ENCODE measurements at places on chromosomes 11 and 22.

GRCh38 chr11:119854521-119854920 lies 125.5 kb upstream of the NECTIN1 start:
- DNase-seq, result no peak

DNA sequence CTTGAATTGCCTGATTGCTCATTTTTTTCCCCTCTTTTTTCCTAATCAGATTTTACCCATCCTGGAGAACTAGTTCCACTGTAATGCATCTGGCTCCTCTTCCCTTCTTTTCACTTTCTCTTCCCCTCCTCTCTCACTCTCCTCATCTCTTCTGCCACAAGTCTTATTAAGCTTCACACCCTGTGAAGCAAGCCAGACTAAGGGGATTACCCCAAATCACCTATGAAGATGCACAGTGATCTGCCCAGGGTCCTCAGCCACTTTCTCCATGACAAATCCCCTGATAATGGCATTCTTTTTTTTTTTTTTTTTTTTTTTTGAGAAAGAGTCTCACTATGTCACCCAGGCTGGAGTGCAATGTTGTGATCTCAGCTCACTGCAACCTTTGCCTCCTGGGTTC lies 11.2 kb downstream of the UBASH3B start:
- no peak for DNase-seq

GRCh38 chr22:47221840-47222615 lies 459.6 kb downstream of the TBC1D22A start:
- DNase-seq, result no peak

- DNase-seq, result no peak
Measured at GRCh38 chr11:23143022-23143421, 282.7 kb upstream of the CCDC179 start.

GRCh38 chr11:70230840-70231710 lies 28.0 kb downstream of the FADD start:
- DNase-seq, result no peak

GRCh38 chr11:115707180-115707905 lies 203.1 kb upstream of the CADM1 start:
- DNase-seq, result no peak

- no peak for DNase-seq
Measured at GRCh38 chr22:27022274-27022895, 365.0 kb downstream of the MIAT start.

DNA sequence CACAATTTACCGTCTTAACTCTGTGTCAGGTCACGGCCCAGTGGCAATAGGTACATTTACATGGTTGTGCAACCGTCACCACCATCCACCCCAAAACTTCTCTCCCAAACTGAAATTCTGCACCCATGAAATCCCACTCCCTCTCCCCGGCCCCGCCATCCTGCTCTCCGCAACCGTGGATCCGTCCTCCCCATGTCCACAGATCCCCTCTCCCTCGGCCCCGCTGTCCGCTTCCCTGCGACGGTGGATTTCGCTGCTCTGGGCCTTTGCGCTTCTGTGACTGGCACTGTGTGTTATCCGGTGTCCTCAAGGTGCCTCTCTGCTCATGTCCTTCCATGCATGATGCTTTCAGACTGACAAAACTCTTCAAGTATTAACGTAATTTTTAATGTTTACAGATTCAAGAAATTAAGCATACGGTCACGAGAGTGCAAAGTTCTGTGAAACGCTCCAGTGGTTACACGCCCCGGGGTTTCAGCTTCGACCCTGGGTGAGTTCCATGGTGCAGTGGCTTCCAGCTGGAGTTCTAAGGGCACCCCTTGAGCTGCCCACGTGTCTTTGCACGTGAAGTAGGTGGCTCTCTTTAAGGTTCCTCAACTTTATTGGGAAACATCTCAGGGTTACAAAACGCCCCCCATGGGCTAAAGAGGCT lies 76.4 kb downstream of the KCNQ1 start:
- DNase-seq, result peak; percentile 9

- no peak for DNase-seq
Measured at GRCh38 chr11:93054881-93055280, 85.4 kb downstream of the MTNR1B start.

DNA sequence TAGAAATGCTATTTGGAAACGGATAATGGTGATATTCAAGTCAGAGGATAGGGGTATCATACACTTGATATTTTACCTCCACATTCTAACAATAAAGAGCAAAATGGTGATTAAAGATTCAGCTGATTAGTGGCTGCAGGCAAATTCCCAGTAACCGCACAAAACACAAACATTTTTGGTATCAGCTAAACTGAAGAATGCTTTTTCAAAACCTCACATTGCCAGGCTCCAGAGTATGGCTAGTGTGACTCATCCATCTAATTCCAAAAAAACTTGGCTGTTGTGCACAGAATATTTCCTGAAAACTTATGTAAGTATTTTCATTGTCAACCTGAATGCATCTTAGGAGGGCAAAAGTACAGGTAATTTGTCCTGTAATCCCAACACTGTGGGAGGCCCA lies 10.9 kb downstream of the SRPRA start:
- no peak for DNase-seq

- DNase-seq, result no peak
Measured at GRCh38 chr11:106625566-106625965, 392.7 kb downstream of the GUCY1A2 start.

GRCh38 chr11:130389335-130389935 lies 39.0 kb downstream of the ADAMTS8 start:
- DNase-seq, result peak; percentile 76

- DNase-seq, result no peak
Measured at GRCh38 chr11:59199546-59200422, 12.9 kb downstream of the MPEG1 start.

DNA sequence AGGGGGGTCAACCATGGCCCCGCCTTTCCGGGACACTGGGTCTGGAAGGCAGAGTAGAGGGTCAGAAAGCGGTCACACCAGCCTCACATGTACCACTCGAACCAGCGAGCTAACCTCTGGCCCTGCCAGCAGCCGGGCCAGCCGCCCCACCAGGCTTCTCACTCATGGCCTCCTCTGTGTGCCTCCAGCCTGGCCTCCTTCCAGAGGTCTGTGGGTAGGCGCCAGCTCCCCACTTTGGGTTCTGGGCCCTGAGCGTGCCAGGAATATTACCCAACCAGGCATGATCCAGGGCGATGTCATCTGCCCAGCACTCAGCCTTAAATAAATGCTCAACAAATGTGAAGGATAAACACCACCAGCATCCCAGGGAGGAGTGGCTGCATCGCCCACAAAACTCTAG lies 5.8 kb downstream of the SCUBE1 start:
- DNase-seq, result peak; percentile 25

DNA sequence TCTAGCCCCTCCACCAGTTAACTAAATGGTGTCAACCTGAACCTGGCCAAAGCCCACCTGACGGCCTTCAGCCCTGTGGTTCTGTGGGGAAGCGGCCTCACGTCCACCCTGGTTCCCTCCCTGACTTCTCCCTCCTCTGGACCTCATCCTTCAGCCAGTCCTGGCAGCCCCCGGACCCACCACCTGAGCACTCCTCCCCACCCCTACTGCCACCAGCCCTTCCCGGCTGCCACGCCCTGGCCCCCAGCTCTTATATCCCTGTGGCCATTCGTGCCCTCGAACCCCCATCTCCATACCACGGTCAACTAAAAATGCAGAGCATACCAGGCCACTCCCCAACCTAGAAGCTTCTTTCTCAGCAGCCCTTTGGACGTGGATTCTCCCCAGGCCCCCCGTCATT lies 4.2 kb upstream of the MDK start:
- DNase-seq, result no peak

DNA sequence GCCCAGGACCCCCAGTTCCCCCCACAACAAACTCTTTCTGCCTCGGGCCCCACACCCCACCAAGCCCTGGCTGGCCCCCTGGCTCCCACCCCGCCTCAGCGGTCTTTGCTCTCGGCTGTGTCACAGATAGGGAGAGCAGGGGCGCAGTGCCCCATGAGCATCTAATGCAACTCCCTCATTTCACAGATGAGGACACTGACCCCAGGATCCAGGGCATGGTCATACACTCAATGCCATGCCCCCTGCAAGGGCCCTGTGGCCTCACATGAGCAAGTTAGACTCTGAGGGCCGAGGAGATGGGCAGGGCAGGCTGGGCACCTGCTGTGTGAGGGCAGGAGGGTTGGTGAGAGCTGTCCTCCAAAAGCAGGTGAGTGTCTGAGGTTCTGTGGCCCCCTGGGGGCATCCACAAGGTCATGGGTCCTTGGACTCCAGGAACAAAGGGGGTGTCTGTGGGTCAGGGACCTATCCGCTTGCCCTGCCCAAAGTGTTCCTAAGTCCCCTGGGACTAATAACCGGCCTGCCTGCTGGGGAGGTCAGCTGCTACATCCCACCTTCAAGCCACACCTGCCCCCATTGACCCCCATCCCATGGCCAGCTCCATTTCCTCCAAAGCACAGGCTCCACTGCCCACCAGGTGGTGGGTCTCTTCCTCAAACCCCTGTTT lies 2.5 kb downstream of the MIF start:
- no peak for DNase-seq

- DNase-seq, result no peak
Measured at GRCh38 chr11:65551572-65552387, 6.4 kb downstream of the LTBP3 start.

GRCh38 chr11:36150986-36151385 lies 138.2 kb downstream of the COMMD9 start:
- DNase-seq, result no peak

GRCh38 chr22:21959274-21960074 lies 6.8 kb upstream of the PPM1F start:
- DNase-seq, result no peak

- DNase-seq, result no peak
Measured at GRCh38 chr11:109374441-109374840, 47.5 kb upstream of the C11orf87 start.

DNA sequence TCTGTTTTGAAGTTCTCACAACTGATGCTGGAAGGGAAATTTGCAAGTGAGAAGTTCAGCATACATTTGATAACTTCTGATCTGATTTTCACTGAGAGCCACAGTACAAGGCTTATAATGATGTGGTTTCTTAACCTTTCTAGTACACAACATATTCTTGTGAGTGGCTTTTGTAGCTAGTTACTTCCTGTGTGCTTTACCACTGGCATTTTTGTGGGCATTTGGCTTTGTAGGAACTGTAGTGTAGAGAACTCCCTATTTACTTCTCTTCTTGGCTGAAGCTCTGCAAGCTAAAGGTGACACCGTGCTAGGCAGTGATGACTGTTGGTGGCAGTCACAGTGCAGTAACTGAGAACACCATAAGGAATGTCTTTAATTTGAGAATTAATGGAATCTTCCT lies 14.9 kb downstream of the USP47 start:
- no peak for DNase-seq

DNA sequence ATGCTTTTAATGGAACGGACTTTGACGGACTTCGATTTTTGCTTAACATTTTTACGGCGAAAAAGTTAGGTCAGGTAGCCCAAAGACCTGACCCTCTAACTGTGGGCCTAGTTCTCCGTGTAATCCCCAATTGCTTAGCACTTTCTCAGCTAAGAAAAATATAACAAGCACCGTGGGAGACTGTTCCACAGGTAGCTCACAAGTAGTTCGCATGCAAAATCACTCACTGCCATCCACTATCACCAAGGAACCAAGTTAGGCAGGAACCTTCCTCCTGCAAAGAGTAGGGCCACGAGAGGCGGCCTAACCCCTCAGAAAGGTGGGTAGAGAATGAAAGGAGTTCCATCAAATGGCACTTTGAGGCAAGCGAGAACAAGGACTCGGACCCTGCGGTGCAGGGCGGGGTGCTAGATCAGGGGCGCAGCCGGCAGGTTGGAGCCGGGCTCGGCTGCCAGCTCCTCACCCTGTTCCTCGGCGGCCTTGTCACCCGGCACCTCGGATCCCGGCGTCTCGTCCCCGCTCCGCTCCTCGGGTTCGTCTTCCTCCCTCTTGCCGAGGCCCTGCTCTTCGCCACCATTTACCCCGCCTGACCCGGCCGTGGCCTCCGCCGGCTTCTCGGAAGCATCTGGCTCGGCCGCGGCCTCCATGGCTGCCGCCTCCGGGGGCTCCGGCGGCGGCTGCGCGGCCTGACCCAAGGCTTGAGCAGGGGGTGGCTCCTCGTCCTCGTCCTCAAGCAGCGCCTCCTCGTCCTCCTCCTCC lies 922 bp downstream of the HNRNPUL2 start:
- no peak for DNase-seq

GRCh38 chr11:66854231-66854661 lies 2.6 kb upstream of the LRFN4 start:
- no peak for DNase-seq

GRCh38 chr22:38935023-38935422 lies 22.4 kb upstream of the APOBEC3A start:
- DNase-seq, result peak; percentile 65

GRCh38 chr11:58998480-58999290 lies 59.4 kb downstream of the GLYATL1 start:
- no peak for DNase-seq

DNA sequence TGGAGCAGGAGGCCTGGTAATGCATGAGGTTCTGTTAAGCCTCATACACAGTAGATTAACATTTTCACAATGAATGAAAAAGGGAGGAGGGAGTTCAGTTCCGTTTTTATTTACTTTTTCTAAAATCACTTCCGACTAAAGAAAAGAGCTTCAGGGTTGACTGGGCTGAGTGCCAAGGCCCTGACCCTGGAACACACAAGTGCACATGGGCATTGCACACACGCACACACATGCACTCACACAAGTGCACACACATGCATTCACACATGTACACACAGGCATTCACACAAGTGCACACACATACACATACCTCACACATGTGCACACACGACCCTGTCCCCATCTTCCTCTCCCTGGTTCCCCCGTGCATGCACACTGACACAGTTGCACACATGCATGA lies 303.3 kb downstream of the BRD1 start:
- DNase-seq, result no peak

DNA sequence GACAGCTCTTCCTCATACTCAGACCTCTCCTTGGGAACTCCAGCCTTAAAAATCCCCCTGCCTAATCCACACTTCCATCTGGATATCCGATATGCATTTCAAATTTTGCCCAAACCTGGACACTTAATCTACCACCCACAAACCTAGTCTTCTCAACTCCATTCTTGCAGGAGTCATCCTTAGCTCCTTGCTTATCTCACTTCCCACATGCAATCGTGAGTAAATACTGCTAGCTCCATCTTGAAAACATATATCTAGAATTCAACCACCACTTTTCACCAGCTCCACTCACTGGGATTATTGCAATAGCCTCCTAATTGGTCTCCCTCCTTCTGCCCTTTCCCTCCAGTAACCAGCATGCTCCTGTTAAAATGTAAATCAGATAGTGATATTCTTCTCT lies 2.6 kb upstream of the MYOD1 start:
- DNase-seq, result no peak

Data from left cardiac atrium (tissue), 4 donors.